ENCODE measurements at places on chromosomes 1 and 21. TPM values are rescaled to one million over a fixed set of nuclear protein-coding genes. Genes with fewer than 3 reads are reported as not detected.

The OR2T11 gene
- total RNA-seq: not detected

GRCh38 chr1:167486090-167486824, 32.1 kb downstream of the CD247 start:
- peak; percentile 77 for DNase-seq

DNA sequence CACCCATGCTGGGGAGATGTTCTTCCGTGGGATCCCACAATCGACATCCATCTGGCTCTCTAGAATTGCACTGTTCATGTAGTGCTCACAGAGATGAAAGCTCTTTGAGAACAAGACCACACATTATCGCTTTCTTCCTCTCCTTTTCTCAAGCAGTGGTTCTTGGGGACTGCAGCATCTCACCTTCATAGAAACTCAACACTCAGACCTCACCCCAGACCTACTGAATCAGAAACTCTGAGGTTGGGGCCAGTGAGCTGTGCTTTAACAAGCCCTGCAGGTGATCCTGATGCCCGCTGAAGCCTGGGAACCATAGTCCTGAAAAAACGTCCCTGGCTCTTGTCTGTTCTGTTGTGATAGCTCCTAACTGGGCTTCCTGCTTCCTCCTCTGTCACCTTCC, 251.3 kb upstream of the FGGY start:
- no peak for DNase-seq

- peak; percentile 87 for DNase-seq
Observed at GRCh38 chr1:23916209-23917131, 3.3 kb upstream of the CNR2 start.

DNA sequence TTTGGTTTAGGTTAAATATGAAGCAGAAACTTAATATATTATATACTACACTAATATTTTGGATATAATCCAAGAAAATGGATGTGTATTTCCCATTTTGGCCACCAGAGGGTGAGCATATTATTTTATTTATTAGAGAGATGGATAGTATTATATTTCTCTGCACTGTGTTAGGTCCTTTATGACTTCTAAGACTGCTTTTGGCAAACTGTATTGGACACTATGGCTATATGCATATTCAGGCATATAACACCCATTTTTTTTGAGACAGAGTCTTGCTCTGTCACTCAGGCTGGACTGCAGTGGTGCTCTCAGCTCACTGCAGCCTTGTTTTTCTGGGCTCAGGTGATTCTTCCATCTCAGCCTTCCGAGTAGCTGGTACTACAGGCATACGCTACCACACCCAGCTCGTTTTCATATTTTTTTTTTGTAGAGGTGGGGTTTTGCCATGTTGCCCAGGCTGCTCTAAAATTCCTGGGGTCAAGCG, 17.8 kb upstream of the PGM1 start:
- DNase-seq: no peak

The LYPD8 gene
- not detected for total RNA-seq

DNA sequence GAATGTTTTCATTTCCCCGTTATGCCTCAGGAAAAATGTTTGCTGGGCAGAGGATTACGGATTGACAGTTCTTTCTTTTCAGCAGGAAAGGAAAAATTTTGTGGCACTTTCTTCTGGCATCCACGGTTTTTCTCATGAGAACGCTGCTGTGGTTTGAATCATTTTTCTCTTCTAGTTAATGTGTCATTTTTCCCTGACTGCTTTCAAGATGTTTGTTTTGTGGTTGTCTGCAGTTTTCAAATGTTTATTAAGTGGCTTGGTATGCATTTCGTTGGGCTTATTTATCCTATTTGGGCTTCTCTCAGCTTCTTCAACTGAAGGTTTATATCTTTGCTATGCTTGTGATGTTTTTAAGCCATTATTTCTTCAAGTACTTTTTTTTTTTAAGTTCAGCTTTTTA, 359.0 kb downstream of the RGS7 start:
- peak; percentile 68 for DNase-seq

DNA sequence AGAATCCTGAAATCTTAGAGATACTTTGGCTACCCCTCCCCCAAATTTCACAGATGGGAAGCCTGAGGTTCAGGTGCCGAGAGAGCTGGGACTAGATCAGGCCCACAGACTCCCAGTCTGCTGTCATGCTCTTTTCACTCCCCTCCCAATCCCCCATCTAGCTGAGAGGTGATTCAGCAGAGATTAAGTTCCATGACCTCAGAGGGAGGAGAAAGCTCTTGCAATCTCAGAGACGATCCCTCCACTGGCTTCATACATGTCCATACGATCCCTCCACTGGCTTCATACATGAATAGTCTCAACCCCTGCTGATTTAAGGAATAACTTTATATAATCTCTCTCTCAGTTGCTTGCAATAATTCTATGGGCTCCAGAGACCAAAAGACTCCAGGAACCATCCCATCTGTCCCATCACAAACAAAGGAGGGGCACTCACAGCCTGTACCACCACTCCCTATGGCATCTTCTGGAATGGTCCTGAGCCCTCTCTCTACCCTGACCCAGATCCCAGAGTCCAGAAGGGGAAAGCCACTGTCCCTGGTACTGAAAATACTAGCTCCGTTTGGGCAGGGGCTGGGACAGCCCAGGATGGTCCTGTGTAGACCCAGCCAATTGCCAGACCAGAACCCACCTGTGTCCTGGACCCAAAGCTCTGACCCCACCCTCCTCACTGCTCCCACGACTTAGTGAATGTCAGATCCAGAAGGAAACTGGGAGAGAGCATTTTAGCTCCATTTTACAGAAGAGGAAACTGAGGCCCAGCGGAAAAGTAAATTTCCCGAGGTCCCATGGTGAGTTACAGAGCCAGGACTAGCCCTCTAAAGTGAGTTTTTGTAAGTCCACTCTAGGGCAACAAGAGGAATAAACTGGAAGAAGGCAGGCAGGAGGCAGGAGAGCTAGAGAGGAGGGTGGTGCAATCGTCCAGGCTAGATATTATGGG, 27.1 kb downstream of the RIMS3 start:
- DNase-seq: peak; percentile 51

DNA sequence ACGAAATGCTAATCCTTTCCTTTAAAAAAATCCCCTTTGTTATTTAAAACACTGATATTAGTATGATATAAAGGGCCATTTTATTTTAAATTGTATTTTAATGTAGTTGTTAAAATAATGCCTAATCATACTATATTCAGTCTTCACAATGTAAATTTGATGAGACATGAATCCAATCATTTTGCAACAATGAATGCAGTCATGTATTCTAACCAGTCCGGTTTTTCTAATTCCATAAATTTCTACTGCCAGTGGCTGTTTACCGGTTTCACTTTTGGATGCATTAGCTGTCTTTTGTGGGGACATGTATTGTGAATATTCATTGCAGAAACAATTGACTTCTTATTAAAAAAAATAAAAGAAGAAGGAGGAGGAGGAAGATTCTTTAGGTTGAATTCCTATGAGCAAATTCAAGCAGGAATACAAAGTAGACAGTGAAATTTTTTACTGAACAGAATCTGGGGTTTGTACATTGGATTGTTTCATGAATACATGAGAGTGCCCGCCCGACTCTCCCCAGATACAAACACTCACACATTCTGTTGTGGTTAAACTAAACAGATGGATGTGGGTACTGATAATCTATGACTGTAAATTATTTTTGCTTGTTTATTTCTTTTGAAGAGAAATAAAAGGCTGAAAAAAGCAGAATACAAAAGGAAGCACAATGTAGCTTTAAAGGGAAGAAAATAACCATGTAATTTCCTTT, 624.8 kb upstream of the PTBP2 start:
- DNase-seq: no peak

GRCh38 chr1:156160743-156161171, 7.4 kb downstream of the SEMA4A start:
- peak; percentile 90 for DNase-seq

- DNase-seq: no peak
Observed at GRCh38 chr21:38699048-38699447, 106.7 kb upstream of the ETS2 start.

GRCh38 chr1:116260621-116261020, 112.4 kb upstream of the ATP1A1 start:
- DNase-seq: no peak

The S100A16 gene
- 160 TPM for total RNA-seq

DNA sequence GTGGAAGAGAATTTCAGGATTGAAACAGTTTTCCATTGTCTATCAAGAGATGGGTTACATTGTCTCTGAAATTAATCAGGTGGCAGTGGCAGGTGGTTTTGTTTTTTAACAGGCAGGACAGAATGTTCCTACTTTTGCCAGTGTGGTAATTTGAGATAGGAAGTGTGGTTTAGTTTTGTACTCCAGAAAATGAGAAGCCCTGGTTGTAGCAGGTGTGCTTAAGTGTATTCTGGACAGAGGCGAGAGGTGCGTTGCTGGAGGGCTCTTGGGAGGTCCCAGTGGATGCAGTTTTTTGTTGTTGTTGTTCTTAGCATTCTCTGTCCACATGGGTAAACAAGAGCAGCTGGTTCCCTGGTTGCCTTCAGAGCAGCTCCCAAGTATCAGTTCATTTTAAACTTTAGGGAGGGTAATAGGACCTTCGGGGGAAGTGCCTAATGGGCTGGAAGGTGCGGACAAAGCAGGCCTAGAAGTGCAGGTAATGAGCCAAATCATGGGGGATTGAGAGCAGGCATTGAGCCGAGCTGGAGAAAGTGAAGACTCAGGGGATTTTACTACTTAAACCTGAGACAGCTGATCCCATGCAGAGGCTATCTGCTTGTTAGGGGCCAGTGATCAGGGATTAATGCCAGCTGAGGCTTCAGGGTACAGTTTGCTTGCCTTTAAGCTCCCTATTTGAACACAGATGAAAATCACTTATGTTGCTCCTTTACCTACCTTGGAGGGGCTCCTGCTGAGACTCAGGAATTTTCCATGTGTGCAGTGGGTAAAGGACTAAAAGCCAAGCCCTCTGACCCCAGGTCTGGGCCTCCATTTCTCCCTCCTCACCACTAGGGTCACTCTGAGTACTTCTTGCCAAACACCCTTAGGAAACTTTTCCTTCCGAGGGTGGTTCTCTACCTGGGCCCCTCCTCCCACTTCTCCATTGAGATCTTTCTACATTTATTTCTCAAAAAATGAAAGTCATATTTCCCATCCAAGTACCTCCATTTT, 6.1 kb downstream of the PFKFB2 start:
- DNase-seq: no peak

DNA sequence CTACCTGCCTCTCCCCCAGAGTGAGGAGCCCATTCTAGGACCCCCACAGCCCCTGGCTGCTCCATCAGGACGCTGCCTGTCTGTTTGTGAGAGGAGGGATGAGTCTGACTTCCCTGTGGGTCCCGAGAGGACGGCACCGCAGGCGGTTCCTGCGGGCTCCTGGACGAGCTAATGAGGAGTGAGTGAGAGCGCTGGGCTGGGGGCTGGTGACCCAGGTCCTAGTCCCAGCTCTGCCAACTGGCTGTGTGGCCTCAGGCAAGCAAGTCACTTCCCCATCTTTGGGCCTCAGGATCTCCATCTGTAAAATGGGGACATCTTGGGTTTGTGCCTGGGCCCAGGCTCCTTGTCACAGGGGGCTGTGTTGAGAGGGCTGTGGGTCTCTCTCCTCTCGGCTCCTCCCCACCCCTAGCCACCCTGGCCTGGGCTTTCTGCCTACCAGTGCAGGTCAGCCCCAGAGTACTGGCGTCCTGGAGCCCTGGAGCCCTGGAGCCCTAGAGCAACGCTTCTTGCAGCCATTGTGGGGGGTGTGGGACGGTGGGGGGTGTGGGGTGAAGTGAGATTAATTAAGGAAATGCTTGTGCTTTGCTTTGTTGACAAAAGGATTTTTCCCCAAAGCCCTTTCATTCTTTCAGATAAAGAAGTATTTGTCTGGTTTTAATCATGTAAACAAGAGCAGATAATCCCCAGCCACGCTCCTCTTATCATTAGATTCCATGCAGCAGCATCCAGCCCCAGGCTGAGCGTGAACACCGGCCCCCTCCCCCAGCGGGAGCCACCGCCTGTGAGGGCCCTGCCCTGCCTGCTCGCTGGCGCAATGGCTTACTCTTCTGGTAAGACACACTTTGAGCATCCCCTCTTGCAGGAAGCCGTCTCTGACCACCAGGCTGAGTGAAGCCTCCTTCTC, 26.8 kb downstream of the SLC1A7 start:
- peak; percentile 58 for DNase-seq

- no peak for DNase-seq
Observed at GRCh38 chr1:51302746-51303145, 27.6 kb downstream of the TTC39A start.

- no peak for DNase-seq
Observed at GRCh38 chr1:53982763-53983104, 35.3 kb downstream of the LDLRAD1 start.

DNA sequence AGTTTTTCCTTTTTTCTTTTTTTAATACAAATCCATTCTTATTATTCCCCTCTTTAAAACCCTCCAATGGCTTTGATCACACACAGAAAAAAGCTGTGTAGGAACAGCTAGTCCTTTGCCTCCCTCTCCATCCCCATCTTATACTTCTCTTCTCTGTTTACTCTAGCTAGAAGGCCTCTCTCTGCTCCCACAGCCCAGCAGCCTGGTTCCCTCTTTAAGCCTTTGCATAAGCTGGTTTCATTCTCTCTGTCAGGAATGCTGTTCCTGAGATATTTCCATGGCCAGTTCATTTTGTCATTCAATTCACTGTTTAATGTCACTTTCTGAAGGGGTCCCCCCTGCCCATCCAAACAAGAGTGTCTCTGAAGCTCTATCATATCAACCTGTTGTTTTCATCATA, 143.3 kb upstream of the ST6GALNAC5 start:
- no peak for DNase-seq

DNA sequence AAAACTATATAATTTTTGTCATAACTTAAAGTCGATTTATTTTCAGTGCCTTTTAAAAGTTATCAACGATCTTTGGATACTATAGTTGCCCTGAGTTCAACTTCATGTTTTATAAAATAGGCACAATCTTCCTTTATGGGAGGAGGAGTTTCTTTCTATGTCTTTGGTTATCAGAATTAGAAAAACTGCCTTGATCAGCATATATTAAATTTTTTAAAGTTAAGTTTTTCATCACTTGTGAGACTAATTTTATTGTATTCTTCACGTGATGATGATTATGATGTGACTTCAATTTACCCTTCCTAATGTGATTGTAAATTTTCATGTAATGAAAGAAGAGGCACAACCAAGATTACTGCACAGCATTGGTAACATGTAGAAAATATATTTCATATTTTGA, 58.2 kb upstream of the TMPRSS15 start:
- no peak for DNase-seq

- DNase-seq: peak; percentile 77
Observed at GRCh38 chr21:35932232-35932911, 128.0 kb downstream of the SETD4 start.

The RXRG gene
- not detected for total RNA-seq

GRCh38 chr21:44880405-44881197, 7.1 kb upstream of the PTTG1IP start:
- DNase-seq: peak; percentile 51

- no peak for DNase-seq
Observed at GRCh38 chr1:80993154-80993980, 807.4 kb upstream of the ADGRL2 start.

DNA sequence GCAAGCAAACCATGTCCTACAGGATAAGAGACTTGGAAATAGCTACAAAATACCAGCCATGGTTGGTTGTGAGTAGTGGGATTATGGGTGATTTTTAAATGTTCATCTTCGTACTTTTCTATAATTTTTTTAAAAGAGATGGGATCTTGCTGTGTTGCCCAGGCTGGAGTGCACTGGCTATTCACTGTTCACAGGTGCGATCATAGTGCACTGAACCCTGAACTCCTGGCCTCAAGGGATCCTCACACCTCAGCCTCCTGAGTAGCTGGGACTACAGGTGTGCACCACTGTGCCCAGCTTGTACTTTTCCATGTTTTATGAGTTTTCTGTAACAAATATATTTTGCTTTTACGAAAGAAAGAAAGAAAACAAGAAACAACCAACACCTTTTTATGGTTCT, 224.2 kb downstream of the FOXD2 start:
- no peak for DNase-seq

GRCh38 chr1:61741711-61742619, at the start of gene PATJ:
Gene PATJ (plus strand): TSS chr1:61742480. CDS start chr1:61762893, 20,413 bp downstream.
- peak; percentile 85 for DNase-seq
